ENCODE measurements at places on chromosomes 2 and 18. TPM values are rescaled to one million over a fixed set of nuclear protein-coding genes. Genes with fewer than 3 reads are reported as not detected.

The TMEM178A gene
- total RNA-seq, result 0.18 TPM

The CD8A gene
- not detected for total RNA-seq

The CHRND gene
- not detected for total RNA-seq

The C2orf69 gene
- 4.7 TPM for total RNA-seq

The FSHR gene
- not detected for total RNA-seq

The CTAGE1 gene
- total RNA-seq, result under 0.01 TPM

The PAIP2B gene
- total RNA-seq, result 0.18 TPM

The MTLN gene
- total RNA-seq, result 6.9 TPM

The CXCR2 gene
- not detected for total RNA-seq

The GDF7 gene
- under 0.01 TPM for total RNA-seq

The OXER1 gene
- not detected for total RNA-seq

The LRRC30 gene
- total RNA-seq, result not detected

The CRYBA2 gene
- not detected for total RNA-seq

The ICOS gene
- total RNA-seq, result not detected

The VWA3B gene
- total RNA-seq, result not detected

DNA sequence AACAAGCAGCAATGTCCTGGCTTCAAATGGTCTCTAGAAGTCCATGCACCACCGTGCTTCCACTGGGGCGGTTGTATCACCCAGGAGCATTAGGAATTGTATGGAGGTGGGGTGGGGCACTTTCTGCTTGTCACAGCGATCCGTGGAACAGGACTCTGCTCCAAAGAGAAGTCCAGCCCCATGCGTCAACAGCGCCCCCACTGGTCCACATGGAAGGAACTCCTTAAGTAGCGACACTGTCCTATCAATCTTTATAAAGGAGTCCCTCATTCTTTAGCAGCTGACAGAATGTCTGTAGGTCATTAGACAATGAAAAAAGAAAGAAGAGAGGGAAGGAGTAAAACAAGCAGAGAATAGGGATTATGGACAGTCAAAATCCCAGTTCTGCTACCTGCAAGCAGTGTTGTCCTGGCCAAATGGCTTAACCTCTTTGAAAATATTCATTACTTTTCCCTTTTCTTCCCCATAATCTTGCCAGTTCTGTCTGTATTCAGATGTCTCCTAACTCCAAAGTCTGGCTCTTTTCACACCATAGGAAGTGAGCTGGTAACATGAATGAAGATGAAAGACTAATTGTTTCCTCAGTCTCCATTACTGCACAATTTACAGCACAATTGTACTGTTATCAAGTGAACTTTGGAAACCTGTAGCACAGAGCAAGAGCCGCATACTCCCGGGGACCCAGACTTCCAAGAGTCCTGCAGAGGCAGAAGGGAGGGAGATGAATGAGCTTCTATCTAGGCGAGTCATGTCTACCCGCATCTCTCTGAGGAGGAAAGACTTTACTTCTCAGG is 9.9 kb downstream of the NFE2L2 start:
- peak; percentile 52 for DNase-seq

- DNase-seq, result no peak
Measured at GRCh38 chr18:31401156-31402025, 24.8 kb downstream of the DSG4 start.

- peak; percentile 1 for DNase-seq
Measured at GRCh38 chr2:17442334-17442733, 75.9 kb downstream of the RAD51AP2 start.

DNA sequence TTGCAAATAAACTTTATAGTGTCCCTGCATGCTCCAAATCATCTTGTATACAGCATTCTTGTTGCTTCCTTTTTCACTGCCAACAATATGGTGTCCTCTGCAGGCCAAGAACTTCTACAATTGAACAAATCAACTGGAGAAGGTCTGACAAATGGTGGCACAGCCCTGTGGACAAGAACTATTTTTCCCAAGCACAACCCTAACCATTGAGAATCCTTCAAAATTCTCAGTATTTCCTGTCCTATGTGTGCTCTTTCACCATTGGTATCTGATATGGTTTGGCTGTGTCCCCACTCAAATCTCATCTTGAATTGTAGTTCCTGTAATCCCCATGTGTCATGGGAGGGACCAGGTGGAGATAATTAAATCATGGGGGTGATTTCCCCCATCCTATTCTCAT is 865.1 kb upstream of the ACVR2A start:
- DNase-seq, result no peak

GRCh38 chr18:75478996-75479880 is 51.7 kb upstream of the SMIM21 start:
- peak; percentile 59 for DNase-seq

- no peak for DNase-seq
Measured at GRCh38 chr2:103959174-103960128, 894.5 kb upstream of the POU3F3 start.

- DNase-seq, result peak; percentile 82
Measured at GRCh38 chr2:38509314-38509946, 93.3 kb downstream of the HNRNPLL start.

DNA sequence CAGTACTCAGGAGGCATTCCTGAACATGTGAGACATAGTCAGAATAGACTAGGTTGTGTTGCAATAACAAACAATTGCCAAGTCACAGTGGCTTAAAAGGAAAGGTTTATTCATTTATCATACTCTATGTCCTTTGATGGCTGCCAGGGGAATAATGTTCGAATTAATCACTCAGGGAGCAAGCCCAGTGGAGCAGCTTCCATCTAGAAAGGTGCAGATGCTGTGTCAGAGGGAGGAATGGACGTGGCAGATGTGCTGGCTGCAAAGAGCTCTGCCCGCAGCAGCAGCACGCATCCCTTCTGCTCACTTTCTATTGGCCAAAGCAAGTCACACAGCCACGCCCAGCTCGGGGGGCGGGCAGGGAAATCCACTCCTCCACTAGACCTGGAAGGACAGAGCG is 105.9 kb upstream of the AQP4 start:
- no peak for DNase-seq

- peak; percentile 95 for DNase-seq
Measured at GRCh38 chr2:111975053-111975552, 76.7 kb downstream of the MERTK start.

DNA sequence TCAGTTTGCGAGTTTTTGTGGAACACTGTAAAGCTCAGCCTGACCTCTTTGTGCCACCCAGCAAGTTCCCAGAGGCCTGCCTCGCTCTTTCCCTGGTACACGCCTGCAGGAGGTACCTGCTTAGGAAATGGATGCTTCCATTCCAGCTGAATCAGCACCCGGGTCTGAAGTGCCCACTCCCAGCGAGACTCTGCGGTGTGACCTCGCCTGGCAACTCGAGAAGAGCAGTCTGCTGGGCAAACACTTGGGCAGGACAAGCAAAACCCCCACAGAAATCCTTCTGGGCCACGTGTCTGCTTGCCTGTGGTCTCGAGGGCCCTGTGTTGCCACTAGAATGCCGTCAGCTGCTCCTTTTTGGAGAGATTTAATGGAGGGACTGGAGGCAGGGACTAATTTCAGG is 127.6 kb downstream of the MAPK4 start:
- no peak for DNase-seq

GRCh38 chr2:203989521-203989920 is 53.0 kb downstream of the ICOS start:
- no peak for DNase-seq

- no peak for DNase-seq
Measured at GRCh38 chr2:146879882-146880281, 964.9 kb upstream of the ACVR2A start.

DNA sequence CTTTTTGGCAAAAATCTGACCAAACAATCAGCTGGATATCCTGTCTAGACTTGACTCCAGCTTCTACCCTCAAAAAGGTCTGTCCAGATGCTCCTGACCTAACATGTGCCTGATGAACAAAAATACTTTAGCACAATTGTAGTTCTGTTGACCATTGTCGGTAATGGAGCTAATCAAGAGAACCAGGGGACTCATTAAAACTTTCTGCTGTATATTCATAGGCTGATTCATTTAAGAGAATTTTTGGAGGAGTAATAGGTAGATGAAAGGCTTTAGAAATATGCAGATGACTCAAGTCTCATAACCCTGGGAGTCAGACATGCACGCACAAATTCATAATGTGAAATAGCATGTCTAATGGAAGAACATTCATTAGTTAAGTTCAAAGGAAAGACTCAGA is 514.2 kb downstream of the TXNL1 start:
- peak; percentile 90 for DNase-seq

DNA sequence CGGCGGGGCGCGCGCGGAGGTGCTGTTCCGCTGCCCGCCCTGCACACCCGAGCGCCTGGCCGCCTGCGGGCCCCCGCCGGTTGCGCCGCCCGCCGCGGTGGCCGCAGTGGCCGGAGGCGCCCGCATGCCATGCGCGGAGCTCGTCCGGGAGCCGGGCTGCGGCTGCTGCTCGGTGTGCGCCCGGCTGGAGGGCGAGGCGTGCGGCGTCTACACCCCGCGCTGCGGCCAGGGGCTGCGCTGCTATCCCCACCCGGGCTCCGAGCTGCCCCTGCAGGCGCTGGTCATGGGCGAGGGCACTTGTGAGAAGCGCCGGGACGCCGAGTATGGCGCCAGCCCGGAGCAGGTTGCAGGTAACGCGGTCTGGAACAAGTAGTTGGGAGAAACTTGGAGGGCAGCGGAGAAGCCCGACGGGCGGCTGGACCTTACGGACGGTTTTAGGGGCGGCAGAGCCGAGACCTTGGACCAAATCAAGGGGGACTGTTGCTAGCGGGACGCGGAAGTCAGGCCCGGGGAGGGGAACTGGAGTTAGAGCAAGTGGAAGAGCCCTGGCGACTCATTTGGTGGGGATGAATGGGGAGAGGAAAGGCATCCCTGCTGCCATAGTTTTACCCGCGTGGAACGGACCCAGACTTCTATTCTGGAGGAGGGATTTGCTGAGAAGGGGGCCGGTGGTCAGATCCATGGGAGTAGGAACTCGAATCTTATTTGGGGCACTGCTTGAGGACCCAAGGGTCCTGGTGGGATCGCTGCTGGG is 573 bp downstream of the IGFBP2 start:
- no peak for DNase-seq

GRCh38 chr2:186629250-186629996 is 39.6 kb downstream of the ITGAV start:
- peak; percentile 7 for DNase-seq

DNA sequence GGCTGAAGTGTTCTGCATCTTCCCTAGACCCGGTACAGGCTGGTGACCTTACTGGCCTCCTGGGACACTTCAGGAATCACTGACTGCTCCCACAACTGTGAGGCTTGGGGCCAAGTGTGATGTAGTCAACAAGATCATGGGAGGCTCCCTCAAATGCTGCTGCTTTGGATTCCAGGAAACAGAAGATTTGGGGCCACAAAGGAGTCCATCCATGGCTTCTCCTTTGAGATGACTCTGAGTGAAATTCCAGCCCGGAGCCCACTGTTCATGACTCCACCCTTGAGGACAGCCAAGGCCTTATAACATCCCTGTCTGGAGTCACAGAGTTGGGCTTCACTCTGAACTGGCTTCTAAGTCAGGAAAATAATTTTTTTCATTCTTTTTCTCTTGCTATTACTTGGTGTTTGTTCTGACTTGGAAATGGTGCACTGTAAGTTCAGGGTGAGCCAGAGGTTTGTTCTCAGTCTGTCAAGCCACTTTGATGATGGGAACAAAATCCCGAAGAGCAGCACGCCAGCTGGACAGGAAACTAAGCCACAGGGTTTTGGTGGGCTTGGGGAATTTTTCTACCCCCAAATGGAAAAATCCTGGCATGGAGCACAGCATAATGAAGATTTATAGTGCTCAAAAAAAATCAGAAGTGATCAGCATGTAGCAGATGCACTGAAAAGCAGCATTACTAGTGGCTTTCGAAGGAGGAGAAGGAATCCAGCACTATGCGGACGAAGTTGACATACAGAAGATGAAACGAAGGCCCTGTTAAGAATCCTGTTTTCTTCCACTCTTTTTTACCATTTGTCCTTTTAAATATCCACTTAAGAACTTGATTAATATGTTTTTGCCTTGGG is 98.1 kb upstream of the ZFP36L2 start:
- no peak for DNase-seq

GRCh38 chr2:24926602-24927252 is 6.7 kb upstream of the ADCY3 start:
- no peak for DNase-seq

- DNase-seq, result no peak
Measured at GRCh38 chr2:7633566-7634153, 716.4 kb downstream of the RNF144A start.
